T-helper 2 cell treated with Interferon-gamma antibody and Interleukin-4, amounts not matched to agents 5 μg/mL and 100 μg/mL, for 36 hours (primary cell): ENCODE measurements at places on chromosomes 4 and X.

GRCh38 chr4:141301216-141301615, 80.5 kb downstream of the ZNF330 start:
- DNase-seq, result no peak

DNA sequence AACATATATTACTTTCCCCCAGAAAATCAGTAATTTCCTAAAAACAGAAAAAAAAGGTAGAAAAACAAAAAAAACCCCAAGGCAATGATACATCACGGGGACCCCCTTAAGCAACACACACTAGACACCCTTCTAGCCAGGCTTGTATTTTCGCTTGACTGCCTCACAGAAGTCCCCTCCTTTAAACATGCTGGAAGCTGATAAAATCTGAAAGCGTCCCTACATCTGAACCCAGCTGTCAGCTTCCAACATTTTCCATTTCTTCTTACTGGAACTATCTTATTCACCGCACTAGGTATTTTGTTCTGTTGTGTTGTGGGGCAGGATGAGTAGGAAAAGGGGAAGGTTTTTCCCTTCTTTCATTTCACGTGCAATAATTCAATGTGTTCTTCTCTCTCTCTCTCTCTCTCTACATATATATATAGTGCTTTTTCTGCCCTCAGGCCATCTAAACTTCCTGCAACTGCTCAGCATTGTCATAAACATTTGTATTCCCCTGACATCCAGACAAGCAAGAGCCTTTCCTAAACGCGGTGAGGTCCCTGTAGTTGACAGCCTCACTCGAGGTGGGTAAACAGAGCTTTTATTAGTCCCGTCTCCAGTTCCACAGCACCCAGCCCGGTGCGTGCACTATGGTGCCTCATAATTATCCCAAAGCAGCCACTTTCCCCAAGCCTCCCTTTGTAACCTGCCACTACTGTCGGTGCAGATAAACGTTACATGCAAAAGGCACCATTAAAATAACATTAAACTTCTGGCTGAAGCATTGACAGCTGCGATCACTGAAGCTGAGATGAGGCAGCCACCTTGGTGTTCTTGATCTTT, 82.5 kb downstream of the GATB start:
- no peak for DNase-seq

- no peak for DNase-seq
Measured at GRCh38 chr4:10207116-10207515, 90.5 kb upstream of the WDR1 start.

DNA sequence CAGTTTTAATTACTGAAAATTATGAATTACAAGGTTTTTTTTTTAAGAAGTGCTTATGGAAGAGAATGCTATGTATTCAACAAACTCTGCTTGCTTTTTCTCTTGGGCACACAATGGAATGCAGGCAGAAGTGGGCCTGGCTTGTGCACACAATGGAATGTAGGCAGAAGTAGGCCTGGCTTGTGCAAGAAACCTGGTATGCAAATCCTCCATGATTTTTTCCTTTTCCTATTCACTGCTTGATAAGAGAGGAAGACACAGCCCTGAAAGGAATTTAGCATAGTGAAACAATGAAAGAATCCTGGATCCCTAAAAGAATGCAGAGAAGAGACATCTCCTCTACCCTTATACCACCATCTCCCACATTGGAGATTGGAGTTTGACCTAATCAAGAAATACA, 138.4 kb downstream of the COL25A1 start:
- no peak for DNase-seq

- no peak for DNase-seq
Measured at GRCh38 chr4:48333587-48333986, 7.7 kb upstream of the SLAIN2 start.
